ENCODE measurements at places on chromosomes 6 and 20. TPM values are rescaled to one million over a fixed set of nuclear protein-coding genes. Genes with fewer than 3 reads are reported as not detected.
A peak's percentile ranks its signal among the peaks of the same experiment; 100 is the strongest.

The ARMH2 gene
- not detected for total RNA-seq

DNA sequence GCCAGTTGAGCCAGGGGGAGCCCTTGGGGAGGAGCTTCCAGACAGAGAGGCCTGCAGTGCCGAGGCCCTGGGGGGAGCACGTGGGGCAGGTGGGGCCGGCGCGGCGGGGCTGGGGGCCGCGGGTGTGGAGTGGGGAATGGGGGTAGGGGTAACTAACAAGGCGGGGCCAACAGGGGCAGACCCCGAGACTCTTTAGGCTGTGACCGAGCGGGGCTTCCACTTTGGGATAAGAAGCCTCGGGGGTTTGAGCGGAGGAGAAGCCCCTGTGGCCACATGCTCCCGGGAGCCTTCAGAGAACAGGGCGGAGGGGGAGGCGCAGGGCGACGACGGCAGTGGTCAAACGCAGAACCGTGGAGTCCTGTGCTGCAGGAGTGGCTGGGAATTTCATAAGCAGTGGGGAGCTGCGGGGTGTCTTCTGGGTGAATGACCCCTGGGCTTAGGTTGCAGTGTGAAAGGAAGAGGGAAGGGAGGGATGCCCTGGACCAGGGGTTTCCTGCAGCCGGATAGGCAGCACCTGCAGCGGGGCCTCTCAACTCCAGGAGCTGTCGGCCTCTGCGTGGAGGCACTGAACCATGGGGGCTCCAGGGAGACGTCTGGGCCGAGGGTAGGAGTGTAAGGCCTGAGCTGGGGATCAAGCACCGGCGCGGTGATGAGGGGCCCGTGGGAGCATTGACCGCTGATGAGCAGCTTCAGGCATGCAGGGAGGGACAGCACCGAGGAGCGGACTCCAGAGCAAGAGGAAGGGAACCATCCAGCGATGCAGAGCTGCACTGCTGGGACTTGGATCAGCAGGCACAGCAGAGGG, 121.0 kb downstream of the SYNDIG1 start:
- H3K4me3 ChIP-seq, result no peak overlapping the region
- no peak for DNase-seq
- H3K27me3 ChIP-seq, result no peaks in the 10 kb centered on the region
- H3K27ac ChIP-seq, result no peak overlapping the region

DNA sequence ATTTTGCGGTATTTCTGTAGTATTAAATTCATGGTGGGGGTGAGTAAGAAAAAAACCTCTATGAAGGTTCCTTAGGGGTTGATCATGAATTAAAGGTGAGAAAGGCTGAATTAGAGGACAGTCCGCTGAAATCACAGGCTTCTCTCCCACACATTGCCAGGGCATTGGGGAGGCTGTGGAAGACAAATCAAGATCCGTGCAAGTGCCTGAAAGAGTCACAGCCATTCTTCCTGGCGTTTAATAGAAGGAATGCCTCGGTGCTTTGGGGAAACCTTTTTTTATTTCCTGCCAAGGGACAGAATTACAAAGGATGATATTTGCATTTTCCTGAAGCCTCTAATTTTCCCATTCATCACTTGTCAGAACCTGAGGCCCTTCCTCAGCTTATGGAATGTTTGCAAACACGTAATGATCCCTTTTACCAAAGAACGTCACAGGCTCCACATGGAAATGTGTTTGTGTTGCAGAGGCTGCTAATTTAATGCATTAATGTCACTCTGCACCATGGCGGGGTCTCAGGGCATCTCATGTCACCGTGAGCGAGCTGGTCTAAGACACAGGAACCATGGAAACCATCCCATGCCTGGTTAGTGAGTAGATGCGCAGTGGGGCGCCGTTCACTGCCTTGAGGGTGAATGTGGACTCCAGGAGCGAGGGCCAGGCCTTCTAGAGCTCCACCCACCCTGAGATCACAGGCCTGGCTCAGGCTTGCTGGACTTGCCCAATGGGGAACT, 185.9 kb upstream of the SULF2 start:
- peaks cover 7% of the 10 kb centered on the region for H3K4me1 ChIP-seq
- no peak overlapping the region for H3K4me3 ChIP-seq
- no peak overlapping the region for H3K27ac ChIP-seq
- no peaks in the 10 kb centered on the region for H3K27me3 ChIP-seq
- no peak for DNase-seq

The FAM184A gene
- 14.1 TPM for total RNA-seq

- H3K4me3 ChIP-seq, result no peak overlapping the region
- H3K27me3 ChIP-seq, result no peaks in the 10 kb centered on the region
- no peak overlapping the region for H3K27ac ChIP-seq
These were observed 27.2 kb downstream of the DIDO1 start for GRCh38 chr20:62898970-62899632.

GRCh38 chr6:86780923-86781322, 156.4 kb upstream of the HTR1E start:
- H3K27ac ChIP-seq, result no peak overlapping the region
- no peaks in the 10 kb centered on the region for H3K27me3 ChIP-seq
- H3K4me3 ChIP-seq, result no peak overlapping the region
- H3K36me3 ChIP-seq, result no peaks in the 10 kb centered on the region
- H3K4me1 ChIP-seq, result peaks cover 15% of the 10 kb centered on the region
- no peak for DNase-seq

DNA sequence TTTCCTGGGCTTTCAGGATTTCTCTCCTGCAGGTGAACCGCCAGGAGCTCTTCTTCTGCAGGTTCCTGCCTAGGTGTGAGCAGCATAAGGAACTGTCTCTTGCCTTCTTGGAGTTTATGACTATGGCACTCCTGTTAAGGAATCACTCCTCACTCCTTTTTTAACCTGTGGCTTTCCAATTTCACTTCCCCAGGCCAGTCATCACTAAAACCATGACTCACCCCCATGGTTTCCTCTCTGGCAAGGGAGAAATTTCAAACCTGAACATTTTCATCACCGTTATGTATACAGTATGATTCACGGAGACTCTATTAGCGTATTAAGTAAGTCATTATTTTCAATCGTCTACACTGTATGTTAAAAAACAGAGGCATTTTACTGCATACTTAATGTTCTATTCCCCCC, 78.2 kb upstream of the ARID1B start:
- H3K27ac ChIP-seq, result no peak overlapping the region
- no peaks in the 10 kb centered on the region for H3K4me1 ChIP-seq

The C6orf118 gene
- total RNA-seq, result not detected

The NUP153 gene
- 29.5 TPM for total RNA-seq

GRCh38 chr20:1334761-1335160, 5.8 kb upstream of the SDCBP2 start:
- peaks cover under 1% of the 10 kb centered on the region for H3K4me1 ChIP-seq
- H3K4me3 ChIP-seq, result no peak overlapping the region
- no peak overlapping the region for H3K27ac ChIP-seq
- no peak for DNase-seq
- no peaks in the 10 kb centered on the region for H3K36me3 ChIP-seq

The SLC22A1 gene
- 6.7 TPM for total RNA-seq

GRCh38 chr20:17895641-17896171, 72.9 kb downstream of the SNX5 start:
- peak overlapping the region; percentile 80 for H3K27ac ChIP-seq
- H3K4me1 ChIP-seq, result peaks cover 23% of the 10 kb centered on the region
- no peaks in the 10 kb centered on the region for H3K27me3 ChIP-seq
- no peaks in the 10 kb centered on the region for H3K36me3 ChIP-seq
- H3K4me3 ChIP-seq, result no peak overlapping the region

The CTCFL gene
- 0.12 TPM for total RNA-seq

The ABRACL gene
- 81.8 TPM for total RNA-seq

DNA sequence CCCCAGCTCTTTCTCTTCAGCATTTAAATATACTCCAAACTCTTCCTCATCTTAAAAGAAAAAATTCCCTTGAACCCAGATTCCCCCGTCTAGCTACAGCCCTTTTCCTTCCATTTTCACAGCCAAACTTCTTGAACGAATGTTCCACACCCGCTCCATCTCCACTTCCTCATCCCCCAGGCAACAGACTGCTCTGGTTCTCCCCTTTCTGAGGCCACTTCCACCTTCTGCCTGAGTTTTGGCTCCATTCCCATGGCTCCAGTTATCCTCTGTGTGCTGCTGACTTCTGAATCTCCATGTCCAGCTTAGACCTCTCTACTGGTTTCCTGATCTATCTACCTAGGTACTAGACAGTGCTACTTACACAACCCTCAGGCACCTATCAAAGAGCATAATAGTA, 106.4 kb downstream of the RALGAPA2 start:
- no peaks in the 10 kb centered on the region for H3K27me3 ChIP-seq
- no peaks in the 10 kb centered on the region for H3K4me1 ChIP-seq
- no peak overlapping the region for H3K4me3 ChIP-seq
- DNase-seq, result no peak

DNA sequence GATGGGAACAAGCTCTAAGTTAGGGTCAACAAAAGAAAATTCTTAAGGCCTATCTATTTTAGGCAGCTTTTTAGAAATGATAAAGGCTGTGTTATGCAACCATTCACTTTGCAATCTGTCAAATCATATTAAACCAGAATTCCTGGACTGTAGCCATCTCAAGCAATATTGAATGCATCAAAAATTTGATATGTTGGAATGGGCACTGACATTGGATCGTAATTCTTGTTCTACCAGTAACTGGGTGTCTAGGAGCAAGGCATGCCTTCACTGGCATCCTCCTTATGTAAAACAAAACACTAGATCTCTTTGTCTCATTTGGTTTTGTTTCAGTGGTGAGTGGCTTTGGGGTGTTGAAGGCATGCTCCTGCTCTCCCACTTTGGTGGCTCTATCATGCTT, 145.6 kb downstream of the JARID2 start:
- DNase-seq, result no peak
- no peak overlapping the region for H3K27ac ChIP-seq
- H3K27me3 ChIP-seq, result no peaks in the 10 kb centered on the region
- H3K36me3 ChIP-seq, result no peaks in the 10 kb centered on the region
- no peak overlapping the region for H3K4me3 ChIP-seq

GRCh38 chr20:57439432-57439831, 48.2 kb downstream of the RBM38 start:
- H3K27me3 ChIP-seq, result no peaks in the 10 kb centered on the region
- H3K4me3 ChIP-seq, result no peak overlapping the region
- H3K4me1 ChIP-seq, result no peaks in the 10 kb centered on the region
- no peaks in the 10 kb centered on the region for H3K36me3 ChIP-seq
- no peak for DNase-seq

The SLC32A1 gene
- not detected for total RNA-seq

The SCRT2 gene
- total RNA-seq, result not detected

The PTCRA gene
- not detected for total RNA-seq

The TENT5A gene
- total RNA-seq, result 101 TPM

DNA sequence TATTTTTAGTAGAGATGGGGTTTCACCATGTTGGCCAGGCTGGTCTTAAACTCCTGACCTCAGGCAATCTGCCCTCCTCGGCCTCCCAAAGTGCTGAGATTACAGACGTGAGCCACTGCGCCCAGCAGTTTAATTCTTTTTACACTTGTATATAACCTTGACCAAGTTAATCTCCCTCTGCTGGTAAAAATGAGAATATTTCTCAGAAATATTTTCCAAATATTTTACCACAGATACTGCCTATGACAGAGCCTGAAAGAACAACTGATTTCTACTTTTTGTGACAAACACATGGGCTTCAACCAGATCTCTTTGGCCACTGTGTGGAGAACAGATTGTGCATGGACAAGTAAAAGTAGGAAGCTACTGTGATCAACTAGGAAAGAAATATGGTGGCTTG, 21.2 kb upstream of the NHSL1 start:
- no peak overlapping the region for H3K4me3 ChIP-seq
- H3K27me3 ChIP-seq, result no peaks in the 10 kb centered on the region
- peaks cover 8% of the 10 kb centered on the region for H3K4me1 ChIP-seq
- H3K27ac ChIP-seq, result no peak overlapping the region

GRCh38 chr6:18323935-18324705, 59.8 kb upstream of the DEK start:
- H3K27ac ChIP-seq, result no peak overlapping the region
- no peaks in the 10 kb centered on the region for H3K27me3 ChIP-seq
- DNase-seq, result peak; percentile 77
- H3K4me1 ChIP-seq, result no peaks in the 10 kb centered on the region

- no peaks in the 10 kb centered on the region for H3K36me3 ChIP-seq
- H3K27ac ChIP-seq, result no peak overlapping the region
- no peaks in the 10 kb centered on the region for H3K27me3 ChIP-seq
- H3K4me1 ChIP-seq, result no peaks in the 10 kb centered on the region
- no peak for DNase-seq
These were observed 38.6 kb downstream of the OVOL2 start for GRCh38 chr20:18019068-18019467.

DNA sequence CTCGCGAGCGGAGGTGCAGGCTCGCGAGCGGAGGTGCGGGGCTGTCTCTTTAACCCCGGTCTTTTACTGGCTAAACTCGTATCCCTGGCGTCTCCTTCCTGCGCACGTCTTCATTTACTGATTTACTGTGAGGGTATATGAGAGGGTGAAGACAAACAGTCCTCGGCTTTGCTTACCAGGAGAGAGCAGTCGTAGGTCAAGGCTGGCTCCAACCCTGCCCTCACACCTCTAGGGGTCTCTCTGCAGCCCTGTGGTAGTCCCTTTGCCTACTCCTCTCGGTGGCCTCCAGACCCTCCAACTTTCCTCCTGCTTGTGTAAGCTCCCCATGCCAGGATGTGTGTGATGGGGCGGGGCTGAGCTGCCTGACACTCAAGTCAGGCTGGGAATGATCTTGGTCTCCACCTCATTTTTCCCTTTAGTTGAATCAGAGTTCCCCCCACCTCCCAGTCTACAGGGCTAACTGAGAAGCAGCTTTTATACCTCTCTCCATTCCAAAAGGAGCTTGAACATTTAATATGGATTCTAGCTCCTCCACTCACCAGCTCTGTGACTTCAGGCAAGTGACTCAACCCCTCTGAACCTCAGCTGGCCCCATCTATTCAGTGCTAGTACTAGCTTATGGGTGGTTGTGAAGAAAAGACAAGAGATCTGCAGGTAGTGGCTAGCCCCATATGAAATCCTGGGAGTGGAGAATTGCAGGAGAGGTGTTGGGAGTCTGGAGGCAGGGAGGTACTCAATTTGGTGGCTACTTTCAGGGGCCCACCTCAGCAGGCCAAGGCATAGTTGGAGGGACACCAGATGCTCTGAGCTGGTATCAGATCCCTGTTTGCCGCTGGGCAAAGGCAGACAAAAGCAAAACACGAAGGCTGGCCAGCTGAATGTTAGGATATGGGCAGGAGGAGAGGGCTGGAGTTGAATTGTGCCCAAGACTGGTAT, 902 bp downstream of the SLC29A1 start:
- H3K27ac ChIP-seq, result no peak overlapping the region
- H3K27me3 ChIP-seq, result no peaks in the 10 kb centered on the region
- H3K4me3 ChIP-seq, result peak overlapping the region; percentile 82
- DNase-seq, result no peak

- no peak overlapping the region for H3K27ac ChIP-seq
- peaks cover 26% of the 10 kb centered on the region for H3K4me1 ChIP-seq
- no peak overlapping the region for H3K4me3 ChIP-seq
- H3K27me3 ChIP-seq, result no peaks in the 10 kb centered on the region
- no peaks in the 10 kb centered on the region for H3K36me3 ChIP-seq
These were observed 171.3 kb downstream of the HS3ST5 start for GRCh38 chr6:114171473-114171872.

- no peaks in the 10 kb centered on the region for H3K36me3 ChIP-seq
- H3K4me3 ChIP-seq, result no peak overlapping the region
- H3K27ac ChIP-seq, result no peak overlapping the region
- H3K27me3 ChIP-seq, result no peaks in the 10 kb centered on the region
- no peak for DNase-seq
- no peaks in the 10 kb centered on the region for H3K4me1 ChIP-seq
These were observed 419.7 kb downstream of the CD109 start for GRCh38 chr6:74115674-74116073.

The ZFAND3 gene
- total RNA-seq, result 35.8 TPM

- H3K27me3 ChIP-seq, result peaks cover 3% of the 10 kb centered on the region
- H3K4me1 ChIP-seq, result no peaks in the 10 kb centered on the region
- H3K27ac ChIP-seq, result no peak overlapping the region
- no peak overlapping the region for H3K4me3 ChIP-seq
- H3K36me3 ChIP-seq, result no peaks in the 10 kb centered on the region
These were observed 4.2 kb downstream of the MOG start for GRCh38 chr6:29661071-29661470.

The DEFB132 gene
- total RNA-seq, result not detected

Data from hepatocyte (in vitro differentiated cells).